ENCODE measurements at places on chromosomes 7 and 10.
A peak's percentile ranks its signal among the peaks of the same experiment; 100 is the strongest.

GRCh38 chr7:102085218-102085772 is 201.4 kb upstream of the SH2B2 start:
- no peak for DNase-seq

- DNase-seq = no peak
Observed at GRCh38 chr10:116170815-116171250, 102.2 kb downstream of the GFRA1 start.

DNA sequence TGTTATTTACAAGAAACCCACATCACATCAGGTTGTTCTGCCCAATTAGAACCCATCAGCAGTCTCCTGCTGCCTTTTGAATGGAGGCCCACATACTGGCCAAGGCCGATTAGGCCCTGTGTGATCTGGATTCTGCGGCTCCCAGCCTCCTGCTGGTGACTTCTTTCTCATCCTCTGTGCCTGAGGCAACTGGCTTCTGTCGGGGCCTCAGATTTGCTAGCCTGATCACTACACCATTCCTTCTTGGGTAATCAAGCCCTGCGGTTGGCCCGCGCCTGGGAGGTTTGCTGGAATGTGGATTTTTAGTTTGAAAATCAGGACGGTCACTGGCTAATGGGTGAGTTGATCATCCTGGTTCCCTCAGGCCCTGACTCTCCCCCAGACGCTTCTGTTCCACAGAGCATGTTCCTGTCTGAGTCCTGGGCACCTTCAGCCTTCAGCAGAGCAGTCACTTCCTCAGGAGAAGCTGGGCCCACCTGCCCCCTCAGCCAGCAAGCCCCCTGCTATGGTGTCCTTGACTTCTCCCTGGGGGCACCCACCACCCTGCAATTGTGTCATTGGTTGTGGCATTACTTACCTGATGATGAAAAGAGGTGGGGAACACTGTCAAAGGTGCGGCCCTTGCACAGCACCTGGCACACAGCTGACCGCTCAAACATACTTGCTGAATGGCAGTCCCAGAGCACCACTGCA is 207.6 kb downstream of the PHTF2 start:
- no peak for DNase-seq

DNA sequence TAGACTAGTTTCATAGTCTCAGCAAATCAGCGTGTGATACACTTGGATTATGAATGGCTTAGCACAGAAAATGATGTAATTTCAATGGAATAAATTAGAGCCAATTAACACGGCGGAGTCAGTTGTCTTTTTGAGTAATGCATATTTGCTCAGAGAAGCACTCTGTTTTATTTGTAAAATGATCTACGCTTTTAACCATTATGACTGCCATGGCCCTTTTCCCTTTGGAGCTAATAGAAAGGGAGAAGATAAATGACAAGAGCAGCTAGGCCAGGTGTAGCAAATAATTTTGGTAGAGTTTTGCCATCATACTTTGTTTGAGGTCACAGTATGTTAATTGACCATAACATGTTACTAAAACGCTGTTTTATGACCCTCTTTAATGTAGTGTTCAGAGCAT is 86.8 kb downstream of the GPR158 start:
- DNase-seq = no peak

DNA sequence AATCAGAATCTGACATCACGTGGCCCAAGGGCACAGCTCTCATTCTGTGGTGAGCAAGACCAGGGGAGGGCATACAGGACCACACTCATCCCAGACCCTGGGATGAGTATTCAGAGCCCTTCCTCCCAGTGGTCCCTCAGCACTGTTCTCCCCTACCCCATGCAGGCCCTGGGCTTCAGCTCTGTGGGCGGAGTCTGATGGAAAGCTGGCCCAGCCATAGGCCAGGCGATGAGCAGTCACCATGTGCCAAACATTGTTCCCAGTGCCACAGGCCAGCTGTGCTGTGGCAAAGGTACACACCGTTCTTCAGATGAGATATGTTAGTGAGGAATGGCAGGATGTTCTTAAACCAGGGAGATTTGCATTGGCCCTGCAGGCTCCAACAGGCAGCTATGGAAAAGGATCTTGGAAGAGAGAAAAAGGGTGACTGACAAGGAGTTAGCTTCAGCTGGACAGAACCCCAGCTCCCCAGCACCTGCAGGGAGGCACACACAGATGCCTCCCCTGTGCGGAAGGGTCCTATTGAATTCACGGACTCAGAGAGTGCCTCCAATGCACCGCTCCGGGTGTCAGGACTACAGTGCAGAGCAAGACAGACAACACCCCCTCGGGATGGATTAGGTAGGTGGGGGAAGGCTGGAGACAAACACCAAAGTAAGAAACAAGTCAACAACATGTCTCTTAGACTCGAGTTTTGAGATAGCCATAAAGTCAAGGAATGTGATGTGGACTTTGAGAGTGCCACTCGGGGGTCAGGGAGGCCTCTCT is 596.0 kb upstream of the MGMT start:
- DNase-seq = no peak

DNA sequence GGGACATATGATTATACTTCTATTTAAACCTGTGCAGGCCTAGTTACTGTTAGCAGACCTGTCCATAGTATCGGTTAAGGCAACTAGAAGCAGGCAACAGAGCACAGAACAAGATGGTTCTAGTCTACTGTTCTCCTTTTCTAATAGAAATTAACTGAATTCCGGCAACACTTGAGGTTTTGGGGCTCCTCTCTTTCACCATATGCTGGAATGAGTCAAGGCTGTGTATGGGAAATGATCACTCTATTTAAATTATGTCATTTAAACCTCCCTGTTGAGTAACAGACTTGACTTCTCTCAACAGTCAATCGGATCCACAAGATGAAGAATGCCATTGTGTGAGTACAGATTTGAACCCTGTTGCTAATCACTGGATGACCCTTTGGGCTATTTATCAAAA is 6.2 kb upstream of the OTUD1 start:
- no peak for DNase-seq

DNA sequence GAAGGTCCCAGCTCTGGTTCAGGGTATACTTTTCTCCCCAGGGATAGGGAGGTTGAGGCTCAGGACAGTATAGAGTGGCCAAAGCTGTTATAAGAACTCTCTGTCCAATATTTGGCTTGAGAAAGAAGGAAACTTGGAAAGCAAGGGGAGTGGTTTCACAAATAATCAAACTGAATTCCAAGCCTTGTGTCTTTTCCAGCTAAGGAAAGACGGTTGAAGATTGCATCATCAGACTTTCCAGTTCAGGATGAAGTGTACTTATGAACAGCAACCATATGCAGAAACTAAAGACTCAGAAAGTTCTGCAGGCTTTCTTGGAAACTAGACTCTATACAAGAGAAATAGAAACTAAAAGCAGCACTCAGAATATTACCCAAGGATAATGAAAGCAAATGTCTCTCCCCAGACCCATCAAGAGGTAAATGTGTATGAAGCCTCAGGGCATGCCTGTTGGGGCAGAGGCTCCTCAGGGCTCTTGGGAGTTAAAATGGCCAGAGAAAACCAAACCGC is 46.4 kb downstream of the RAMP3 start:
- peak; percentile 20 for DNase-seq

- DNase-seq = peak; percentile 53
Observed at GRCh38 chr10:102678842-102679289, 34.6 kb downstream of the TRIM8 start.

- DNase-seq = no peak
Observed at GRCh38 chr10:91582153-91582554, 50.7 kb downstream of the PPP1R3C start.

DNA sequence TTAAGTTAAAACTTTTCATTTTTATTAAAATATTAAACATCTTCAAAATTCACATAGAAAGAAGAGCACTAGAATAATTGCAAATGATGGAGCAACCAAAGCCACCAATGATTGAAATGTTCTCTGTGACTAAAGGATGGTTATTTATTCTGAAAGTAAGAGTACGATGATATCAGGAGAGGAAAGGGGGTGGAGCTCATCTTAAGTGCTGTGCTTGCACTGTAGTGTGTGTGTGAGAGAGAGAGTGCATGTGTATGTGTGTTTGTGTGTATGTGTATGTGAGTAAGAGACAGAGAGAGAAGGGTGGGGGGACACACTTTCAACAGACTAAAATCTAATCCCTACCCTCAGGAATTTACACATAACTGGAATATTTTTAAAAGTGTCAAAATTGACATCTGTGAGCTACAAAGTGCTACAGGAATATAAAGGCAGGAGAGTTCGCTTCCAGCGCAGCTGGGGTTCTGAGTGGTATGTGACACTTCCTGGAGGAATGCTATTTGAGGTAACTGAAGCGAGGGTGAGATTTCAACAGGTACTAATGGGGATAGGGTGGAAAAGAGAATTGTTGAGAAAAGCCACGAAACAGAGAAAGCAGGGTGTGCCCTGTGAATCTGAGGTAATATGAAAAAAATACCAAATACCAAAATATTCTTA is 57.2 kb upstream of the SMNDC1 start:
- no peak for DNase-seq

- DNase-seq = no peak
Observed at GRCh38 chr10:91472911-91473310, 62.8 kb downstream of the HECTD2 start.

Data from lung microvascular endothelial cell (primary cell).